ENCODE measurements at places on chromosomes 6 and 20. TPM values are rescaled to one million over a fixed set of nuclear protein-coding genes. Genes with fewer than 3 reads are reported as not detected.
A peak's percentile ranks its signal among the peaks of the same experiment; 100 is the strongest.

- no peak for DNase-seq
Observed at GRCh38 chr20:62190639-62191411, 8.0 kb downstream of the MTG2 start.

GRCh38 chr6:161265975-161266374 is 7.9 kb downstream of the AGPAT4 start:
- peak; percentile 54 for DNase-seq

GRCh38 chr6:64383277-64383676 is 747.7 kb downstream of the PHF3 start:
- DNase-seq = no peak

The CDH26 gene
- 0.47 TPM for total RNA-seq

The MUC21 gene
- total RNA-seq = not detected

The MUC22 gene
- not detected for total RNA-seq

The PI16 gene
- total RNA-seq = not detected

The TXLNB gene
- total RNA-seq = 0.09 TPM

The NEURL2 gene
- total RNA-seq = 2.4 TPM

The GLP1R gene
- 0.09 TPM for total RNA-seq

Data from activated CD4-positive, alpha-beta T cell treated with anti-CD3 and anti-CD28 coated beads, Interleukin-2, amount 10 ng/mL, durations not matched to agents 24 days and 14 days (primary cell).